Stimulated activated CD4-positive, alpha-beta T cell treated with anti-CD3 and anti-CD28 coated beads, Interleukin-15, amount 100 ng/mL, for 48 hours (primary cell): ENCODE measurements at places on chromosomes 1 and 21.

- DNase-seq = no peak
Measured at GRCh38 chr1:22753481-22753971, 42.9 kb downstream of the EPHB2 start.

DNA sequence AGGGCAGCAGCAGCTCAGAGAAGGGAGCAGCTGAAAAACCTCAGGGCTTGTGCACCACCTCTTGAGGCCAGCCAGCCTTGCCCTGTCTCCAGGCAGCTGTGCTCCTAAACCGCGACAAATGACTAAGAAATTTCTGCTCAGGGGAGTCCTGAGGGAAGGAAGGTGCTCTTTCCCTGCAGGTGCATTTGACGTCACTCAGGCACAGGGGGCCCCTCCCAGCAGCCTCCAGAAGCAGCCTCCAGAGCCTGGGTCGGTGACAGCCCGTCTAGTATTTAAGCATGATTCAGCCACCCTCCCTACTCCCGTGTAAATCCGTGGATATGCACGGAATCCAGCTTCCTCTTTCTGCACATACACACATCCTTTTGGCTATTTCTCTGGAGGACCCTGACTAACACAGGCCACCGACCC, 560.5 kb downstream of the KIF26B start:
- no peak for DNase-seq

DNA sequence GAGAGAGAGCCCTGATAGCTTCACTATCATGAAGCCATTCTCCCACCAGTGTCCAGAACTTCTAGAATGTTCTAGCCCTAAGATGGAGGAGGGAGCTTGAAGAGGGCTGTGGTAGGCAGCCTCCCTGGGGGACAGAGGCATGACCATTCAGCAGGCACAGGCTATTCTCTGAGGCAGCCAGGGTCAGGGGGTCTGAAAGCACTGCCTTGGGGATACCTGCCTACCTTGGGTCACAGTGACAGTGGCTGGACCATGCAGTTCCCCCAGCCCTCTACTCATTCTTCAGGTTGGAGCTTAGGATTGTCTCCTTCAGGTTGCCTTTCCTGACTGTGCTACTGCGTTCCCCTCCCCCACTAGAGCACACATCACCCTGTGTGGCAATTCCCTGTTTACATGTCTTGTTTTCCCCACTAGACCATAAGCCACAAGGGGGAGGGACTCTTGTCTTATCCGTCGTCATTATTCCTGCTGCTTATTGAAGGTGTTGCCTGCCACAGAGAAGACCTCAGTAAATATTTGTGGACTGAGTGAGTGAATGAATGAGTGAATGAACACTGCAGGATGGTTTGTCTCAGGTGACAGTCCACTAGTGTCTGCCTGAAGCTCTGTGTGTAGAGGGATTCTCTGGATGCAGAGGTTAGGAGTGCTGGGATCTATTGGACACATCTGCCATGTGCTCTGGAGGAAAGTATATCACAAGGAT, 5.2 kb downstream of the ZDHHC18 start:
- DNase-seq = no peak

DNA sequence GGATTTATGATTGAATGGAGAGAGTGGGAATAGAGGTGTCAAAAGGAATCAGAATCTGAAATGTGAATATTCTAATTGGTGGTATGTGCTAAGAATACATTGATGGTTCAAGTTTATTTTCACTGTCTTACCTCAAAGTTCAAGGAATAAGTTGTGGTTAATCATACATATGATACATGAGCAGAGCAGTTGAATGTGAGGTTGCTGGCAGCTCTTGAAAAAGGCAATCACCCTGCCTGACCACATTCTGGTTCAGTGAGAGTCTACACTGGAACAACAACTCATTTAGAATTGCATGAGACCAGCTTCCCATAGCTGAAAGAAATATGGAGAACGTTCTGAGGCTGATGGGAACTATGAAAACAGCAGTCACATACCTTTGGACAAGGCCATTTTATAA, 68.3 kb upstream of the ARHGAP29 start:
- DNase-seq = no peak

- DNase-seq = no peak
Measured at GRCh38 chr1:89465201-89465600, 59.4 kb upstream of the LRRC8B start.

DNA sequence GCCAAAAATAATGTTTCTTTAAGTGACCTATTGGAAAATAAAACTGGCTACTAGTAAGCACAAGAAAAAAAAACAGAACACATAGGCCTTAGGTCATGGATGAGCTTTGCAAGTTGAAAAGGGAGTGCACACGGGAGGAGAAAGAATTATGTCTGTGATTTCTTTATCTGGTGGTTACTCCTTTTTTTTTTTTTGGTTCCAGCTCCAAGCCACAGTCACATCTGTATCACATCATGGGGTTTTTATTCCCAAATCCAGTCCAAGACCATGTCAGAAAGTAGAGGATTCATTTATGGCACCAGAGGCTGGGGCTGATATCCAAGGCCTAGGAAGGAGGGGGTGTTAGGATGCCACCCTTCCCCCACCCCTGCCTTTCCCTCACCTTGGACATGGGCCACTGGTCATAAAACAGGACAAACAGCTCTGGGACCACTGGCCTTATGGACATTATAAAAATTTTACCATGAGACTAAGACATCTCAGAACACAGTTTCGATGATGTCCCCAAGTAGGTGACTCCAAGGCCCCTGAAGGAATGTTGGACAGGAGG, 10.3 kb upstream of the HEYL start:
- no peak for DNase-seq

DNA sequence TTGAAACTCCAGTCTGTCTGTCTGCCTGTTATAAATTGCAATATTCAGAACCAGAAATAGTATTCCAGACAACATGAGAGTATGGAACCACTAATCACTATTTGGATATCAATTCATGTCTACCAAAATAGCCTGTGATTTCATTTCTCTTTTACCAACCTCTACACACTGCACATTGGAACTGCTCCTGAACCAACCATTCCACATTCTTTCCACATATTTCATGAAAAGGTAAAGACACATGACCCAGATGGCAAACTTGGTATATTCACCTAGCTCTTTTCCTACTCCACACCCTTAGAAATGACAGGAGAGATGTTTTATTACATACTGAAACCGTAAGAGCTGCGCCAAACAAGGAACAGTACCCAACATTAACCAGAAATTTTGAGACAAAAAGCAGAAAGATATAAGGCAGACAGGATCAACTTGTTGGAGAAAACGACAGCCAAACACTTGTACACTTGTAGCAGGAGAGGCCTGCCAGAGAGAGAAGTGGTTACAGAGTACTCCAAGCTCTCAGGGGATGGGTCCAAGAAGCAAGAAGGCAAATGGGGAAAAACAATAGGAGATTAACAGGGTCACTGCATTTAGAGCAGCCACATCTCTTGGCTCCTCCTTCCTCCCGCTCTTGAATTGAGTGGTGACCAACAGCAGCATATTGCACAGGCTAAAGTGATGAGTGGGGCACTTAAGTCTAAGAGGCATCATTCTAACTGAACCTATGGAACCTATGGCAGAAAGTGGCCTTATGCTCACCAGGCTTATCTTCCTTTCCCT, 148.7 kb downstream of the SETD4 start:
- DNase-seq = no peak

DNA sequence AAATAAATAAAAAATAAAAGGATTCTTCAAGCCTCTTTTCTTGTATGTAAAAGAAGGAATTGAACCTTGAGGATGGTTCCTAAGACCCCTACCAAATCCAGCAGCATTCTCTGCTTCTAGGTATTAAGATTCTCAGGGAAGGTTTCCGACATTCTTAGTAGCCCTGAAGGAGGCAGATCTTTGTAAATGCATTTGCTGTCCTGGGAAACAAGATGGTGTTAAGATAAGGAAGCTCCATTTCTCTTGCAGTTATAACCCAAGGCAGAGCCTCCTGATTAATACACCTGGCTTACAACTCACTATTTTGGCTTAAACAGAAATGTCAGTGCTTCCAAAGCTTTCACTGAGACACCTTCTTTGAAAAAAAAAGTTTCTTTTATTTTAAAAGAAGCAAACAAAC, 393.8 kb downstream of the DISC1 start:
- DNase-seq = no peak

DNA sequence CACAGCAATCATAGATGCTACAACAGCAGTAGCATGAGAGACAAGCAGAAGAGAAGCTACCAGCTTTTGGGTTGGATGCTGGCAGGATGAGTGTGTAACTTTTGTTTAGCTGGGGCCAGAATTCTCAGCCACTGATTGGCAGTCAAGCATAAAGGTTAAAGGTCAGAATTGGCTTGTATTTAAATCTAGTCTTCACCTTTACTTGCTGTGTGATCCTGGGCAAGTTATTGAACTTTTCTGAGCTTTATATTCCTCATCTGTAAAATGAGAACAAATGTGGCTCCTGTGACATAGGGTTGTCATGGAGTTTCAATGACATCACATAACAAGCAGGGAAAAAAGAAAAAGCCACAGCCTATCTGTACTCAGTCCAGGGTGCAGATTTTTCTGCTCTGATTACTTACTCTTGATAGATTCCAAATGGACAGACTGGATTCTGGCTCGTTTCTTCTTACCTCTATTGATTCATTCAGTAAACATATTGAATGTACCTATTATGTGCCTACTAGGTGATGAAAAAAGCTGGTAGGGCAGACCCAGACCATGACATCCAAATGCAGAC, 2.8 kb upstream of the AZIN2 start:
- no peak for DNase-seq

DNA sequence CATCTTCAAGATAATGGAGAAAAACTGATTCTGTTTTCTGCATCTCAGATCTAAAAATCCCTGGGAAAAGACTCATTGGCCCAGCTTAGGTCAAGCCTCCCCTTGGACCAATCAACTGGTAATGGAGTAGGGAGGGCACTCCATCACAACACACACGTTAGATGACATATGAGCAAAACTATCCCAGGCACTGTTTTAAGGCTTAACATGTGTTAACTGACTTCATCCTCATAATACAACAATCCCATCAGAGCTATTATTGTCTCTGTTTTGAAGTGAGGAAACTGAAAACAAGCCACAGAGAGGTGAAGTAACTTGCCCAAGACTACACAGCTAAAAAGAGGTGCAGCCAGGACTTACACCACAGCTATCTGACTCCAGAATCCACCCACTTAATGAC, 14.7 kb upstream of the CITED4 start:
- DNase-seq = no peak

DNA sequence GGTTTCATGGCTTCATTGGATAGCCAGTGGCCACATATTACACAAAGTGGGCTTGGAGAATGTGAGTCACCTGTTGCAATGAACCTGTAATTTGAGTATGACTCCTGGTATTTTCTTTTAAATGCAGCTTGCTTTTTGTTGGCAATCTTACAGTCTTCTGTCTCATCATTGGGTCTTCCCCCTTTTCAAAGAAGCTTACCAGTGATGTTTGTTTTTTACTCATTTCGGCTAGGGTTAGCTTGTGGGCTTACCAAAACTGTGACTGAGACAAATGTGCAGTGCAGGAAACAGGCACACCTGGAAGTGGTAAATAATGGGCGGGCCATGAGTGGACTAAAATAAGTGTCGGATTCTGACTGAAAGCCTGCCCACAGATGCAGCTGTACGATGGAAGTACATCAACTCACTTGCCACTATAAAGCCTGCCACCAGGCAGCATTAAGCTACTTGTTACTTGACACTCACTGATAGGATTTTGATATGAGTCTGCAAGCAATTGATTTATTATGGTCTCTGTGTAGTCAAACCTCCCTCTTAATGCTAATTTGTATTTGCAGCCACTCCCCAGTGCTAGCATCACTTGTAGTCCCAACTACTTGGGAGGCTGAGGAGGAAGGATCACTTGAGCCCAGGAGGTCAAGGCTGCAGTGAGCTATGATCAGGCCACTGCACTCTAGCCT, 4.2 kb downstream of the HHAT start:
- peak; percentile 54 for DNase-seq

DNA sequence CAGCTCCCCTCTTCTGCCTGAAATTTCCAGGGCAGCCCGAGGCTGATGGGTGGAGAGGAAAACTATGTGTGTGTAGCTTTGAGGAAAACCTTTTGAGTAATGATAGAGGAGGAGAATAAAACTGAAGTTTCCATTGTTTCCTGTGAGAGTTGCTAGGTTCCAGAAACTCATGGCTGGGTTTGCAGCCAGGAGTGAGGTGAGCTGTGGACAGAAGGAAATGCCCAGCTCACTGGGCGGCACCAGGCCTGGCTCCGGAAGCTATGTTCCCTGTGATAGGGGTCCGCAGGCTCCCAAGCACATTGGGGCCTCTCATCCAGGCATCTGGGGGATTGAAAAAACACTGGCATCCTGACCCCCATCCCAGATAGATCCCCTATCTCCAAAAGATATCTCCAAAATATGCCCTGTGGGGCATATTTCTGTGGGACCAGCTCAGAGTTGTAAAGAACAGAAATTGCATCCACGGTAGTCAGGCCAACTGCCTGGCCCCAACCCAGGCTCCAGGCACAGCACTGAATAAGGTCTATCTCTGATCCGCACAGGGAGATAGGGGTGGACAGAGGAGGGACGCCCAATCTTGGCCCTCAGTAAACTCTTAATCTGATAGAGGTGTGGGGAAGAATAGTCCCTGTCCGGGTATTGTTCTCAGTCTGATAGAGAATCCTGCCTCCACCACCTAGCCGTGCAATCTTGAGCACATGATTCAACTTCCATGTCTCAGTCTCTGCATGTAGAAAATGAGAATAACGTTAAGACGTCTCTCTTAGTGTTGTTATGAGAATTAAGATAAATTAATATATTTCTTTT, 1.8 kb upstream of the HSPG2 start:
- DNase-seq = no peak

- no peak for DNase-seq
Measured at GRCh38 chr1:2544875-2545640, 11.1 kb upstream of the TNFRSF14 start.

DNA sequence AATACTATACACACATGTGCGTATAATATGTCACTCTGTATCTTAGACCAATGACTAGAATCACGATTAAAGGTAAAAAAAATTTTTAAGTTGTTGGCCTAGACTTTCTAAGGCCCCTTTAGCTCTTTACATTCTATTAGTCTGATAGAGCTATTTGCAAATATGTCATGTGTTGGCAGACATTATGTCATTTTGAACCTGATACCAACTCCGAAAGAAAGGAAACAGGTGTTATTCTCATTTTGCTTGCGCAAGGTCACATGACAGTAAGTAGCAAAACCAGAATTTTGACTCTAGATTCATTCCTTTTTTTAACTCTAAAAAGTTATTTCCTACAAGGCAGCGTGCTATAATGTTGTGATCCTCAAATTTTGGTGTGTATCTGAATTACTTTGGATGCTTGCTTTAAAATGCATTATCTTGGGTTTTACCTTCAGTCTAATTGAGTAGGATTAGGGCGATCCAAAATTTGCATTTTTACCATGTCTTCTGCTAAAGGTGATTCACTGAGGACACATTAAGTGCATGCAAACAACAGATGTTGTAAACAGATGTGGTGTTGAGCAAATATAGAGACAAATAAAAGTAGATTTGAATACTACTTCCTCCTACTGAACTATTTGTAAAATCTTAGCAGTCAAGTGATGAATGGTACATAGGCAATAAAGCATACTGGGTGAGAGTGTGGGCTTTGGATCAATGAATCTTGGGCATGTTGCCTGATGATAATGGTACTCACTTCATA, 63.5 kb upstream of the KIAA1614 start:
- no peak for DNase-seq

GRCh38 chr1:193321242-193321840, 134.9 kb upstream of the B3GALT2 start:
- no peak for DNase-seq

- no peak for DNase-seq
Measured at GRCh38 chr1:247266053-247266452, 10.2 kb downstream of the VN1R5 start.
